K562 (cell line): ENCODE measurements at places on chromosomes 2 and 18.

GRCh38 chr18:33875029-33875565 lies 297.1 kb downstream of the ASXL3 start:
- DNase-seq: no peak

- DNase-seq: no peak
These were observed 516.9 kb upstream of the DSEL start for GRCh38 chr18:68033466-68033865.

DNA sequence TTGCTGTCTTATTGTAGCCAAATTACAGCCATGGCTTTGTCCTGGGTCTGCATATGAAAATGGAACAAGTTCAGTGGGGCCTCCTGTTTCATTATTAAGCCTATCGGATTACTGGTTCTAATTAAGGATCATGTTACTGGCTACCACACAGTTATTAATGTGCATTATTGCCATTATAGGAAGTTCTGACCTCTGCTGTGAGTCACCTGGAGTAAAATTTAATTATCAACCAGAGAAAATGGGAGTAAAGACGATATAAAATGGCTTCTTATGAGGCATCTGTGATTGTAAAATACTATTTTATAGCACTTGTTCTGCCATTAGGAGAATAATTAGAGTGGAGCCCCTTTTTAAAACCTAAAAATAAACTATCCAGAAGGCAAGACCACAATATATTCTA lies 143.3 kb upstream of the ITGB6 start:
- DNase-seq: no peak

- no peak for DNase-seq
These were observed 125.8 kb downstream of the TANC1 start for GRCh38 chr2:159094173-159094737.

GRCh38 chr2:1824202-1824905 lies 80.0 kb upstream of the PXDN start:
- no peak for DNase-seq

DNA sequence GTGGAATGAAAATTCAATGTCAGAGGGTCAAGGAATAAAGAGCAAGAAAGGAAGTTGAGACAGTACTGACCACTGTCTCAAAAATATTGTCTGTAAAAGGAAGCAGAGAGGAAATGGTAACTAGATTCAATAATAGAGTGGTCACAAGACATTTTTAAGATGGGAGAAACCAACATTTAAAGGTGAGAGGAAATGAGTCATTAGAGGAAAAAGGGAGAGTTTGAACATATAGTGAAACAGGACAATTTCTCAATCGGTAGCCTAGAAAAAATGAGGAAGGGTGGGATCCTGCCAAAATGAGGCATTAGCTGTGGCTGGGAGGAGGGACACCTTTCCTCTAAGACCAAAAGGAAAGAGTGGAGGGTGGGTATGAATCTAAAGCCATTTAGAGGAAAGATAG lies 288.5 kb downstream of the SP3 start:
- DNase-seq: no peak

GRCh38 chr18:71597219-71597618 lies 946.9 kb downstream of the CBLN2 start:
- no peak for DNase-seq

DNA sequence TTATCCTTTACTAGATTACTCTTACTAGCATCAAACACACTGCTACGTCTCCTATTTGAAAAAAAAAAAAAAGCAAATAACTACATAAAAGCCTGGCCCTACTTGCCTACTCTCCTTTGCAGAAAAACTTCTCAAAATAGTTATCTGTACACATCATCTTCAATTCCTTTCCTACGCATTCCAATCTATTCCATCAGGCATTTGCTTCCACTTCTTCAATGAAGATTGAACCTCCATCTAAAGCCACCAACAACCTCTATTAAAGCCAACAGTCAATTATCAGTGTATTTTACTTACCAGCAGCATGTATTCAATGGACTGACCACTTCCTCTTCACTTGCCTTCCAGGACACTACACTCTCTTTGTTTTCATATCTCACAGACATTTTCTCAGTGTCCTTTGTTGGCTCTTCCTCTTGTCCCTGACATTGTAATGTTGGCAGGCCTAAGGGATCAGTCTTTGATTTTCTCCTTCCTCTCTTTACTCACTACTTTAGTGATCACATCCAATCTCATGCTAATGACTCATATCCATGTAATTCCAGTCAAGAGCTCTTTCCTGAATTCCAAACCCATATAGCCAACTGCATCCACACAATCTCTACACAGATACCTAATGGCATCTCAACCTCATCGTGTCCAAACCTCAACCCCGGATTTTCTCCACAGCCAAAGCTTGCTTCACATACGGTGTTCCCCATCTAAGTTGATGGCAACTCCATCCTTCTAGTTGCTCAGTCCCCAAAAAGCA lies 131.3 kb downstream of the CCDC148 start:
- no peak for DNase-seq

DNA sequence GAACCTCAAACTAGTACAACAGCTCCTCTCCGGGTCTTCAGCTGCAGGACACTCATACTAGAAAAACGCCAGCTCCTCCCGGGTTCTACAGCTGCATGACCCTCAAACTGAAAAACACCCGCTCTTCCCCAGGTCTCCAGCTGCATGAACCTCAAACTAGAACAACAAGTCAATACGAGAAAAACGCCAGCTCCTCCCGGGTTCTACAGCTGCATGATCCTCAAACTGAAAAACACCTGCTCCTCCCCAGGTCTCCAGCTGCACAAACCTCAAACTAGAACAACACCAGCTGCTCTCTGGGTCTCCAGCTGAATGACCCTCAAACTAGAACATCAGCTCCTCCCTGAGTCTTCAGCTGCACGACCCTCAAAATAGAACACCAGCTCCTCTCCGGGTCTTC lies 315.0 kb upstream of the TFPI start:
- no peak for DNase-seq

GRCh38 chr2:173749315-173749714 lies 215.9 kb downstream of the SP3 start:
- DNase-seq: no peak

DNA sequence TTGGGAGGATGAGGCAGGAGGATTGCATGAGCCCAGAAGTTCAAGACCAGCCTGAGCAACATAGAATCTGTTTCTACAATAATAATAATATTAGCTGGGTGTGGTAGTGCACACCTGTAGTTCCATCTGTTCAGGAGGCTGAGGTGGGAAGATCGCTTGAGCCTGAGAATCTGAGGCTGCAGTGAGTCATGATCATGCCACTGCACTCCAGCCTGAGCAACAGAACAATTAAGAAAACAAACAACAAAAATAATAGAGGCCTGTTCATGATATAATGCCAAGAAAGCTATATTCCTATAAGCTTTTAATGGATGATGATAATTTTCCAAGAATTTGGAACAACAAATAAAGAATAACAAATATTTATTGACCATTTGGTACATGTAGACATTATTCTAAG lies 6.9 kb upstream of the CCBE1 start:
- DNase-seq: no peak

DNA sequence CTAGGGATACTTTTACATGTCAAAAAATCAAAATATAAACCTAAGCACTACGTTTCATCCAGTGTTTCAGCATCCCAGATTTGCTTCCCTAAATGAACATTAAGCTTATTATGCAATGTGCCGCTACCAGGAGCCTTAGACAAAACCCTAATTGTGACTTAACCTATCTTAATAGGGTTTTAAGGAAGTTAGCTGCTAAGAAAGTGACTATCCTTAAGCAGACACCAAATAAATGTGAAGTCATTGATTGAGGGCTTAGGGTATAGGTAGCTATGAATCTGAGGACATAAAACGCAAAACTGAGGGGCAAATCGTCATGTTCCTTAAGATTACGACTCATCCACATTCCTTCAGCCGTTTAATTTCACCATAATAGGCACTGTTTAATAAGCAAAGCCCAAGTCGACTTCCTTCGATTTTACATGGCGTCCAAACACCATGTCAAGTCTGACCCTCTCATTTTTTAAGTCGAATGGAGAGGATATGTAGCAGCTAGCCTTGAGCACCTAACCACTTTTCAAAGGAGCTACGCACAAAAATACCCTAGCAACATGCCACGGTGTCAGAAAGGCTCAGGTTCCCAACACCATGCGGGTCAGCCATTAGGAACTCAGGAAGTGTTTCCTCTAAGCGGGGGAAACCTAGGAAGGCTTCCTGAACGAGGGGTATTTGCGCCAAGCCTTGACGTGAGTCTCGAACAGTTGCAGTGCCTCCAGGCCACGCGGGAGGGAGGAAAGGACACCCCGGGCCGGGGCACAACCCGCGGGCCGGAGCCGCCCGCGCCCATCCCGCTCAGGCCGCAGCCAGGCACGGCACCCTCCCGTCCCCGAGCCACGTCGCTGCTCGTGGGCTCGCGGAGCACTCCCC lies 1.0 kb downstream of the HDLBP start:
- DNase-seq: no peak

- DNase-seq: no peak
These were observed 10.6 kb upstream of the HNRNPLL start for GRCh38 chr2:38613126-38613848.

DNA sequence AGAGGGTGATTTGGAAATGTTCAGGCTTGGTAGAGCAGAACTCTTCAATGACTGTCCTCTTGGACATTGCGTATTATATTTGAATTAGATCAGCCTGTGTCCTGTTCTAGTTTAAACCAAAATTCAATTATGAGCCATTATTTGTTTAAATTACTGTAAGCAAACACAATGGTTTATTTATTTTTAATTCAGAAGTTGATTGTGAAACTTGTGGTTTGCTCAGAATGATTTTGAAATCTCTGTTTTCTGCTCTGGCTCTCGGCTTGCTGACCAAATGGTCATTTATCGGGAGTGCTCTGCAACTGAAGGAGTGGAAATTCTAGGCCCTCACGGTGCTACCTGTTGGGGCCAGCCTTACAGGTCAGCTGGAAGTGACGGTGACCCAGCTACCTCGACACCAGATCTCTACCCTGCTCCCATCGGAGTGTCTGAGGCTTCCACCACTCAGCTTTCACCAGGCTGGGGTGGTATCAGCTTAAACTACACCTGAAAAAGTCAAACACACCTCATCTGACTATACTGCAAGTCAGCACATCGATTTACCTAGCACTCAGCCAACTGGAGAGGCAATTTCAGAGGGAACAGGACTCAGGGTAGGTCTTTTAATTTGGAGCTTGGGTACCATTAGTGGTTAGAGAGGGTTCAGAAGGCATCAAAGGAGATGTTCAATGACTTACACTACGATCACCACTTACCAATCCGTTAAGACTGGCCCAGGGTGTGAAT lies 36.8 kb upstream of the GPD2 start:
- no peak for DNase-seq

- no peak for DNase-seq
These were observed 116.2 kb downstream of the METTL8 start for GRCh38 chr2:171317492-171318125.

- DNase-seq: peak; percentile 82
These were observed 44.3 kb downstream of the SERTAD2 start for GRCh38 chr2:64609227-64609941.

DNA sequence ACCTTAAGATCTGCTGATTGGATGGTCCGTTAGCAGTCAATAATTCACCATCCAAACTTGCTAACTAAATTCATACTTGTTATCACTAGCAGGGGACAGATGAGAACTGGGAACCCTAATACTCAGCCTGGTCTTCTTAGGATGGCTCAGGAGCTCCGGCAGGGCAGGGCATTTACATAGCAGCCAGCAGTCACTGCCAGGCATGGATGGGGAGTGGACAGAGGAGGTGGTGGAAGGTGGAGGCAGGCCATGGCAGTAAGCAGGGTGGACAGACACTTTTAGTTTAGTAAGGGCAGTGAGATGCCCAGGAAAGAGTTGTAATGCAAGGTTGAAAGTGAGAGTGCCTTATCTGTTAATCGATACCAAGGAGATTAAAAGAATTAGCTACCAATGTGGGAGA lies 392.2 kb upstream of the CHST9 start:
- no peak for DNase-seq

DNA sequence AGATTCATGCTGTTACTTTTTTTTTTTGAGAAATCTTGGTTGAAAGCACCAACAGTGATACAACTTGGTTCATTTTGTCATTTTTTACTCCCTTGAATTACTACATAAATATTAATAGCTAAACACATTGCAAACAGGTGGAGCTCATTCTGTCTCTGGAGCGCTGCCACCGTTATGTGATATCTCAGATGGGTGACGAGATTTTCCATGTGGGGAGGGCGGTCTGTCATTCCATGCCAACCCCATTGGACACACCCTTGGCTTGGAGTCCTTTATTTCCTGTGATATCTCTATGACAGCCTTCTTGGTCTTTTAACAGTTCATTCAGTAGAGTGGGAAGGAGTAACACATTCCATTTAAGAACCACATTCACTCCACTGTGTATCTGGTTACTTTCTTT lies 794.8 kb downstream of the SATB2 start:
- no peak for DNase-seq

- no peak for DNase-seq
These were observed 62.7 kb downstream of the CYP1B1 start for GRCh38 chr2:38013158-38013752.

DNA sequence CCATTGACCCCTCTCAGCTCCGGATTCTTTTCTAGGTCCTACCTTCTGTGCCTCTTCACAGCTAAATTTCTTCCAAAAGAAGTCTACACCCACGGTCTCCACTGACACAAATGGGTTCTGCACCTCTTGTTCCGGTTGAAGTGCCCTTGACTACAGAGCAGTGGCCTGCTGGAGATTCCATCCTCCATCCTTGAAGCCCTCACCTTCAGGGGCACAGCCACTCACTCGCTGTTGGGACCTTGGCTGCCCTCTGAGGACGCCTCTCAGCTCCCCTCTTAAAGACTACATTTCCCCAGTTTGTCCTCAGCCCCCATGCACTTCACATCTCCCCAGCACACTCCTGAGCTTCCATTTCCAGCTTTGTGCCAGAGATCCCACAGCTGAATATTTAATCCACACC lies 226.3 kb downstream of the ATAD2B start:
- no peak for DNase-seq

DNA sequence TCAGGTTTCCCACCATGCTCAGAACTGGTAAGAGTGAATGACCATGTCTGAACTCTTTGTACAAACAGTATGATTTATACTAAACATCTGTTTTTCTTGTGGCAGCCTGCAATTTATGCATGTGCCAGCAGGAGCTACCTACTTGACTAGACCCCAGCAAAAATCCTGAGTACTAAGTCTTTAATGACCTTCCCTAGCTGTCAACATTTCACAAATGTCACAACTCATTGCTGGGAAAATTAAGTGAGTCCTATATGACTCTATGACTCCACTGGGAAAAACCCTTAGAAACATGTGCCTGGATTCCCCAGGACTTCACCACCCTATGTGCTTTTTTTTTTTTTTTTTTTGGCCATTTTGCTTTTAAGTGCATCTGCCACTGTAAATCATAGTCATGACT lies 1225.8 kb downstream of the SUCLG1 start:
- no peak for DNase-seq
